ENCODE measurements at places on chromosomes 7 and 10. TPM values are rescaled to one million over a fixed set of nuclear protein-coding genes. Genes with fewer than 3 reads are reported as not detected.

The TMEM270 gene
- total RNA-seq, result not detected

The PTPRN2 gene
- 0.61 TPM for total RNA-seq

The PON1 gene
- not detected for total RNA-seq

The OR6V1 gene
- not detected for total RNA-seq

The LRMDA gene
- not detected for total RNA-seq

The HTR7 gene
- total RNA-seq, result not detected

The DIP2C gene
- total RNA-seq, result 1.7 TPM

The ADRA2A gene
- not detected for total RNA-seq

The VAX1 gene
- total RNA-seq, result not detected

The IKZF1 gene
- 208 TPM for total RNA-seq

The CH25H gene
- total RNA-seq, result not detected

The AOC1 gene
- not detected for total RNA-seq

The ARL3 gene
- 5.7 TPM for total RNA-seq

The CALU gene
- total RNA-seq, result 48.9 TPM

The GIMAP4 gene
- 202 TPM for total RNA-seq

The NUTM2B gene
- total RNA-seq, result 0.68 TPM

The FOXP2 gene
- total RNA-seq, result not detected

The CTTNBP2 gene
- total RNA-seq, result not detected

The ZNF277 gene
- 30.4 TPM for total RNA-seq

Measured in activated naive CD4-positive, alpha-beta T cell treated with anti-CD3 and anti-CD28 coated beads, Interleukin-2, amount 50 U/mL, for 72 hours (primary cell).